Effector memory CD8-positive, alpha-beta T cell (primary cell): ENCODE measurements at places on chromosomes 5 and 9.

DNA sequence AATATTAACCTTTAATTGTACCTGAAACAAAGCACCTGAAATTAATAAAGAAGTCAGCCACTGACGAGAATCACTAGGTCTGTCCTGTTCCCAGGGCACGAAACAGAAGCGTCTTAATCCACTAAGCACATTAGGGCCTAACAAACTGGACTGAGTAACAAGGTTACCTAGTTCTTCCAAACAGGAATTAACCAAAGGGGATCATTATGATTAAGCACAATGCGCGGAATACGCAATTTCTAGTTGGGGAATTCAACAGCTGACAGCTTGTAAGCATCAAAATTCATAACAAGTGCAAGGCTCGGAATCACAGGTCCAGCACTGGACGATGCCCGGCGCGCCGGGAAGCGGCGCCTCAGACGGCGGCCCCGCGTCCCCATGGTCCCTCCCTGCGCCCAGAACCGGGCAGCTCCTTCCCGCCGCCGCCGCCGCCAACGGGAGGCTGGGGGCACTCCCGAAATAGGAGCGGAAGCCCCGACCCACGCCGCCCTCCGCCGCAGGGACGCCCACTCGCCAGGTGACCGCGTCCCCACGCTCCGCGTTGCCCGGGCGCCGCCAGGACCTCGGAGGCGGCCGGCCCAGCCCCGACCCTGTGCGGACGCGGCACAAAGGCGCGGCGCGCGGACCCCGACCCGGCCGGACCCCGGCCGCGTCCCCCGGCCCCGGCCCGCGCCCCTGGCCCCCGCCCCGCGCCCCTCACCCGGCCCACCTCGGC lies 898 bp downstream of the CAMSAP1 start:
- no peak for DNase-seq

DNA sequence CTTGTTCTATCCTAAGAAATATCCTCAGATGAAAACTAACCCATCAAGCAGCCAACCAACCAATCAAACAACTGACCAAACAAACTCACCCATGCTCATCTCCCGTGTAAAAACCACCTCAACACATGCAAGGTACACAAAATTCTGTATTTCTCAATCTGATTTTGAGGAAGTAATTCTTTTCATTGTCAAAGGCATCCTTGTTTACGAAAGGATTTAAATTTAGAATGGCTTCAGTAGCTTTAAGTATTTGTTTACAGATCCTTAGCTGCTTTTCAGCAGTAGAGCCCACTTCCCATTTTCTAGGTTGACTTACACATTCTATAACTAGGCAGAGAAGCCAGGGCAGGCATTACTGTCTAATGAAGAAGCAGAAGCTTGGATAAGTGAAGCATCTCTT lies 78.6 kb downstream of the NTRK2 start:
- no peak for DNase-seq

- no peak for DNase-seq
Observed at GRCh38 chr5:151708126-151708525, 21.4 kb upstream of the SPARC start.

- no peak for DNase-seq
Observed at GRCh38 chr9:16873126-16873802, 2.8 kb upstream of the BNC2 start.

DNA sequence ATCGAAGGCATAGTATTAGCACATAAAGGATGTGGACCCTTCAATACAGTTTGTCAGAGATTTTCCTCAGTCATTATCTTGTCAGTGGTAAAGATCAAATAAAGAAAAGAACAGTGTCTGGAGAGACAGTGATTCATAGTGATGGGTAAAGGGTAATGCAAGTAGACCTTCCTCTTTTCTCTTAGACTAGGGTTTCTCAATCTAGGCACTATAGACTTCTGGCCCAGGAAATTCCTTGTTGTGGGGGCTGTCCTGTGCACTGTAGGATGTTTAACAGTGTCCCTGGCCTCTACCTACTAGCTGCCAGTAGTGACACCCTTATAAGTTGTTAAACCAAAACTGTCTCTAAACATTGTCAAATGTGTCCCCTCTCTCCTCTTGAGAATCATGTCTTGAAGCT lies 6.9 kb downstream of the CAMK4 start:
- DNase-seq = no peak

DNA sequence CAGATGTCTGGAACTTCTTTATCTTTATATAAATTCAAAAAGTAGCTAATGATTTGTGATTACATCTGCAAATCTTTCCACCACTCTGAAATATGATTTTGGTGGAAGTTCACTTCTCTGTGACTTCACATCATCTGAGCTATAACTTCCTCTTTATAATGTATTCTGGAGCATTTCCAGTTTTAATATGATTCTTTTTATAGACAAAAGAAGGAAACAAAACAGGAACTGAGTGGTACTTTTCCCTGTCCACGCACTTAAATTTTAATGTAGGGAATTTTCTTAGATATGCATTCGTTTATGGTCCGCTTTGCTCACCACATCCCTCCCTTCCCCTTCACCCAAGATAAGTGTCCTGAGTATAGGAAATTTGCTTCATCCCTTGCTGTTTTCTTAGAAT lies 333.5 kb downstream of the CHSY3 start:
- no peak for DNase-seq

DNA sequence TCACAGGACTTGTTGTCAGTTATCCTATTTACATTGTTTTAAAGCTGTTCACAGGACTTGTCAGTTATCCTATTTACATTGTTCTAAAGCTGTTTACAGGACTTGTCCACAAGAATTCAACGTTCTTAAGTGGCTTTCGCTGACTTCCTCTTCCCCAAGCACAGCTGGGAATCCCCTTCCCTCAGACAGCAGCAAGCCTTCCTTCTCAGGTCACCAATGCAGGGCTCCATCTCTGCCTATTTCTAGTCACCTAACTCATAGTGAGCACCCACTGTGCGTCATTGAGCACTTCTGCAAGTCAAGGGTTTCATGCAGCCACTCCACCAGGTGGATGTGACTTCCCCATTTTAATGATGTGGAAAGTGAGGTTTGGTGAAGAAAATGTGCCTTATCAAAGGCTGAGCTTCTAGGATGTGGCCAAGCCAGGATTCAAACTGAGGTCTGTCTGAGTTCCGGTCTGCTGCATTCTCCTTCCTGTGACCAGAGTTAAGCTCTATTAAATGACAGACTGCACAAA lies 109.8 kb upstream of the ZNF462 start:
- DNase-seq = no peak

GRCh38 chr5:171624396-171624795 lies 161.2 kb upstream of the SMIM23 start:
- no peak for DNase-seq

- DNase-seq = no peak
Observed at GRCh38 chr9:13904746-13905145, 409.2 kb downstream of the NFIB start.

DNA sequence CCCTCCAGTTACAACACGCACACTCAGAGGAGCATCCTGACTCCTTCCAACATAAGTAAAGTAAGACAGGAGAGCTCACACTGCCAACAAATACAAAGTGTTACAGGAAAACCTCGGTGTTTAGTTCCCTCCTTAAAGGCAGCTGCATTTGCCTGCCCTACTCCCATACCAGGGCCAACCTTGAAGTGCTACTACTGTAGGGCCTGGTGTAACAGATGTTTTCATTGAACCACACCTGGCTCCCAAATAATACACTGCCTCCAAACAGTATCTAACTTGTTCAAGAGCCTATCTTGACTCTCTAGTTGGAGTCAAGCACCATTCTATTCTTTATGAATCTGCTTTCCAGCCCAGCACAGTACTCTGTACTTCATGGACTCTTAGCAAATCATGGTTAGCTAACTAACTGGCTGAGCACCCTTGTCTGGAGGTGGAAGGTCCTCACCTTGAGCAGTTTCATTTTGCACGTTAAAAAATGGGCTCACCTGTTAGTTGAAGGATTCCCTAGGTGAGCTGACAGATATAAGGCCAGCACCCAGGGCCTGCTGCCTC lies 34.6 kb downstream of the TTC39B start:
- no peak for DNase-seq

DNA sequence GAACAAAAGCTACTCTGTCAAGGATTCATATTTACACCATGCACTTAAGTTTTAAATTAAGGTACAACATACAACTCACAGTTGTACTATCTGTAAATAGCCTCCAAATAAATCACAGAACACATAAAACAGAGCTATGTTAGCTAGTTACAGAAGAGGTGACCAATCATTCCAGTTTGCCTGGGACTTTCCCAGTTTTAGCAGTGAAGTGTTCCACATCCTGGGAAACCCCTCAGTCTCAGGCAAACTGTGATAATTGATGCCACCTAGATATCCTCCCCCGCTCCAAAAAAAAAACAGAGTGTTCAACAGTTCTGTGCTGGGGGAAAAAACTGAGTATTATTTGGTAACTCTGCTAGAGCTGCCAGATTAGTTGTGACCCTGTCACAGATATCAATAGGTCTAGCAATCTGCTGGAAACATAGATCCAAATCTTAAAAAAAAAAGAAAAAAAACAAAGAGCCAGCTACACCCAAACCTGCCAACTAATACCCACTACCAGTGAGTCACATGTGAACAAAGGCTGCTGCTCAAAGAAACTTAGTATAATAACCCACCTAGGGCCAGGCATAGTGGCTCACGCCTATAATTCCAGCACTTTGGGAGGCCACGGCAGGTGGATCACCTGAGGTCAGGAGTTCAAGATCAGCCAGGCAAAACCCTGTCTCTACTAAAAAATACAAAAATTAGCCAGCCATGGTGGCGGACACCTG lies 5.7 kb downstream of the TBCA start:
- DNase-seq = no peak

DNA sequence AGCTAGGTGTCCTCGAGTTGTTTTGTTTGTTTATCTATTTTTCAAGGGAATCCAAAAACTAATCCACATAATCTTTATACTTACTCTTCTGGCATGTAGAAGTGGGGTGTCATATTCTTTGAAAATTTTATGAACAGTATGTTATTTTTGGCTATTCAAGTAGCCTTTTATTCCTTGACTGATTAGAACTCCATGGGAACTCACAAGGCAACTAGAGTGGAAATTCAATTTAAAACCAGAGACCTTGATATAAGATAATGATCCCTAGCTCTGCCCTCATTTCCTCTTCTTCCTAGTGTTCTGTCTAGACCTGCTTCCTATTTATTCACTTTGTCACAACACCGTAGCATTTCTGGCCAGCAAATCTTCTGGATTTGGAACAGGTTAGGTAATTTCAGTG lies 1123.7 kb upstream of the C9orf72 start:
- DNase-seq = no peak

GRCh38 chr5:150412319-150413175 lies at the start of gene CD74:
CD74 (minus strand) TSS chr5:150412910; CDS start chr5:150412749, 161 bp downstream.
- DNase-seq = peak; percentile 95

DNA sequence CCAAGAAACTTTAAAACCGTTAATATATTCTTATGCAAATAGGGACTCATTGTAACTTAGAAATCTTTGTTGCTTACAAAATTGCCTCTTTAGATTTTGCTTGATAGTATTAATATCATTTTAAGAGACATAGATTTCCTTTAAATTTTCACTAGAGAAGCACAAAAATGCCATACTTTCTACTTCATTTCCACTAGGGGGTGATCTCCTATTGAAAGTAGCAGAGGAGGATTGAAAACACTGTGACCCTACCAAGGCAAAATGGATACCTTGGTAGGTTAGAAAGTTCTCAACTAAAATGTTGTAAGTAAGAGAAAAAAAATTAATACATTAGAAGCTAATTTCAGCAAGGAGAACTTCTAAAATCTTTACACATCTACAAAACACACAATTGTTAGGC lies 204.9 kb downstream of the CHSY3 start:
- no peak for DNase-seq

DNA sequence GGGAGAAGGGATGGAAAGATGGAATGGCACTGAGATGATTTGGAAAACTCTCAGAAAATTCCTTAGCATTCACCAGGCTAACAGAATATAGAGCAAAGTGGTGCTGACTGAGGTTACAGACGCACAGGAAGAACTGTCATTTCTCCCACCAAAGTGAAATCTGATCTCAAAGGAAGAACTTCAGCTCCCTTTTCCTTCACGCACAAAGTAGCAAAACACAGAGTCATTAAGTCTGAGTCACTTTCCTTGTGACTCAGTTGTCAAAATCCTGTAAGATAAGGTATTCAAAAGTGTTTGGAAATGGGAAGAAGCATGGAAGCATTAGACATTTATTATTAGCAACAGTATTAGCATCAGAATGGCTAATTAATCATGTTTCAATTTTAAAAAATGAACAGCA lies 11.7 kb downstream of the MPDZ start:
- DNase-seq = no peak

DNA sequence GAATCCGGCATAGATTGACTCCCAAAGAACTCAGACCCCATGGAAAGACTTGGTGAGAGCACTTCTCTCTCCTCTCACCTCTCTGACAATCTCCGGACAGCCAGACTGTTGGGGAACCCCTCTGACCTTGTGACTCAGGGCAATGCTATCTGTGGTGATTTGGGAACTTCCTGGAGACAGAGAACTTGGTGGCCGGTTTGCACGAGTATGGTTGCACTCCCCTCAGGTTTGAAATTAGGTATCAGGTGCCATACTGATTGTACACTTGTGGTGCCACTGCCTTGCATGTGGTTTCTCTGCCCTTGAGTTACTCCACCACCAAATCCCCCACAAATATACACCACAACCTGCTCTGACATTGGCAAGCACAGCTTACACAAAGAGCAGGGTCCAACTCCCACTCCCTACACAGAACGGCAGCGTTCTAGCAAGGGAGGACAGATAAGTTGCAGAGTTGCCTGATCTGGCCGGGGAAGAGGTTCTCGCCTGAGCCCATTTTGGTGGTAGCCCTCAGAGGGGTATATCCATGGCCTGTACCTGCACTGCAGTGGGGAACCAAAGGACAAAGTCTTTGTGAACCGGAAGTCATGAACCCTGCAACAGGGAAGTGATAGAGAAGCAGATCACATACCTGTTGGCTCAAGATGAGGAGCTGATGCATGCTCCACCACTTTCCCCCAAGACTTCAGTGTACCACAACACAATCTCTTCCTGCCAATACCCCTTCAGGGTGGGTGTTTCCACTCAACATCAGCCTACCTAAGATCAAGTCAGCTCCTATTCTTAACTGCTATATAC lies 255.1 kb downstream of the MCTP1 start:
- DNase-seq = no peak

- DNase-seq = no peak
Observed at GRCh38 chr9:85884256-85884655, 56.7 kb upstream of the NAA35 start.

GRCh38 chr5:80141147-80141671 lies 106.1 kb downstream of the THBS4 start:
- no peak for DNase-seq

DNA sequence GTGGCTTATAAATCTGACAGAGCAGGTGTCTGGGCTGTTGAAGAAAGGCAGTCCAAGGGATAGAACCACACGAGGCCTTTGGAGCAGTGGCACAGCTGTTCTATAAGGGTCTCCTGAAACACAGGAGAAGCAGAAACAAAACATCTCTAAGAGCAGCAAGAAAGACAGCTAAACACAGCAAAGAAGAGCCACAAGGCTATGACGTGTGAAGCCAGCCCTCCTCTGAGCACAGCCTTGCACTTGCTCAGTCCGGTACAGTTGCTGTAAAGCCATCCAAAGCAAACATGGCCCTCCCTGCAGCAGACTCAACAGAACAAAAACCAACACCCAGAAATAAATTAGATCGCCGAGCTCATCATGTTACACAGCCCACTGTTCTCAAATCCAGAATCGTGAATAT lies 2.6 kb upstream of the GZMK start:
- no peak for DNase-seq

- no peak for DNase-seq
Observed at GRCh38 chr9:116380496-116380995, 227.0 kb downstream of the PAPPA start.
